NCI-H774 (cell line): ENCODE measurements at places on chromosomes 12 and 14.

- DNase-seq, result no peak
Observed at GRCh38 chr12:78145398-78145797, 314.7 kb downstream of the NAV3 start.

- DNase-seq, result peak; percentile 84
Observed at GRCh38 chr12:3071107-3071506, 6.1 kb upstream of the TSPAN9 start.

DNA sequence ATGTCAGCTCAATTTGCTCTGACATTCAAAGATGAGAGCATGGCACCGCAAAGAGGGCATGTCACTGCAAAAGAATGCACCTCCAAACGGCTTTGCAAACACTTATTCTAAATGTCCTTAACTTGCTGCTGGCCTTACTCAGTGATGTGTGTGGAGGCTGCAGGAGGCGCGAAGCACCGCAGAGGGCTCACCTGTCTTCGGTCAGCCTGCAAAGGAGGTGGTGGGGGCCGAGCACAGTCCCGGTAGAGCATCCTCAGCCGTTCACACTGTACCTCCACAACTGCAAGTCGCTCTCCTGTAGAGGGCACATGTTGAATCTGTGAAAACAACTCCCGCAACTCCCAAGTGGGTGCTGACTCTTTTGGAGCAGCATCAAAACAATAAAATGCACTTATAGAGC, 93.8 kb downstream of the TRAFD1 start:
- no peak for DNase-seq

DNA sequence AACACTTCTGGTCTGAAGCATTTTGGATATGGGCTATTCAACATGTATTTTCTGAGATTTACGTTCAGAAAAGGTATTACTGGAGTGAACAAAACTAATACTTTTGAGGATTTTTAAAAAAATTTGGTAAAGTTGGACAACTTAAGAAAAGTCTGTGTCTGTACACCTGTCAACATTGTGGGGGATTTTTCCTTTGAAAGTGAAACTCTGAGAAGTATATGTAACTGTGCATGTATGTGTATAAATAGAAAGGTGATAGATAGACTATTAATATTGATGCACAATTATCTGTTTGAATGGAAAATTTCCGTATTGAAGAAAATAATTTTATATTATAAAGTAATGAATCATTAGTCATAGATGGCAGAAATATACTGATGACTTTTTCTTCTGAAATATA, 312.8 kb upstream of the MDGA2 start:
- no peak for DNase-seq

DNA sequence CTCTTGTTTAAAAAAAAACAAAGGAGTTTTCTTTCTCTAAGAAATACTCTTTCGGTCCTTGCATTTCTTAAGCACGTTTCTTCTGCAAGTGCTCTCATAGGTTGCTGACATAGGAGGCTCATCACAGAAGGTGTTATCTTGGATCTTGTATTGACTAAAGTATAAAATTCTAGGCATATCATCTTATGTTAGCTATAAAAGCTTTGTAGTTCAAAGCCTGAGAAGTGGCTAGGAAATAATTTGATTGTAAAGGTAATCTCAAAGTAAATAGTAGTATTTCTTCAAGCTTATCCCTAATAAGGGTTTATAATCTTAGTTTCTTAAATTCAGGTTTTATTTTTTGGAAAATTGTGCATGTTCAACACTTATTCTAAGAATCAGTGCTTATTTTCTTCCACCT, 778.9 kb downstream of the TMTC2 start:
- DNase-seq, result no peak
